ENCODE measurements at places on chromosomes 3 and 15.

- no peak for DNase-seq
These were observed 1.4 kb upstream of the ROBO2 start for GRCh38 chr3:77038468-77038929.

DNA sequence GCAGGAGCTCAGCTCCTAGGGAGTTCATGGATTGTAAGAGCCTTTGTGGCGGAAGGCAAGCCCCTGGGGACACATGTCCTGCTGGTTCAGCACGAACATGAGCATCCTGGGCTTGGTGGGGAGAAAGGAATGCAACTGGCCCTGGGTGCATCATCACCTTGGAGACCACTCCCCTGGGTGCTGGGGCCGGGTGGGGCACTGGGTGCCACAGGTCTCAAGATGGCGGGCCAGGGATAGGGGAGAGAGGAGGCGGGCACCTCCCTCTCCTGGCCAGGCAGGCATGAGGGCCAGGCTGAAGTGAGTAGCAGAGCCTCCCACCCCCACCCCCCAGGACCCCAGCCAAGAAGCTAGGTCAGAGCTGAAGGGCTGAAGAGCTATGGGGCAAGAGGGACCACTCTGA lies 768 bp downstream of the PCBP4 start:
- DNase-seq = no peak

DNA sequence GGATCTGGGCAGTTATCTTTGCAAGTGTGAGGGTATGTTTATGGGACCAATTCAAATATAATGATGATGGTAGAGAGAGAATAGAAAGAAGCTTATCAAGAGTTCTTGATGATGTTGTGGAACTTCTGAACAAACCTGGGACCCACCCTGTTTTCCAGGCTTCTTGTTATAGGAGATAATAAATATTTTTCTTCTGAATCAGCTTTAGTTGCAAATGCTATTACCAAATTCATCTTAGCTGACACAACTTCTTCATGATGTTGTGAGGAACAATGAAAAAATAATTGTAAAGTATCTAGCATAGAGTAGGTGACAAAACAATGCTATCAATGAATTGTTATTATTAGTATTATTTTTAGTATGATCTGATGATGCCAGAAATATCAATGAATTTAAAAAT lies 43.5 kb upstream of the PTX3 start:
- DNase-seq = no peak

- no peak for DNase-seq
These were observed 267.7 kb downstream of the ZBTB20 start for GRCh38 chr3:114879059-114880031.

GRCh38 chr15:83114856-83115255 lies 7.4 kb downstream of the TM6SF1 start:
- no peak for DNase-seq

DNA sequence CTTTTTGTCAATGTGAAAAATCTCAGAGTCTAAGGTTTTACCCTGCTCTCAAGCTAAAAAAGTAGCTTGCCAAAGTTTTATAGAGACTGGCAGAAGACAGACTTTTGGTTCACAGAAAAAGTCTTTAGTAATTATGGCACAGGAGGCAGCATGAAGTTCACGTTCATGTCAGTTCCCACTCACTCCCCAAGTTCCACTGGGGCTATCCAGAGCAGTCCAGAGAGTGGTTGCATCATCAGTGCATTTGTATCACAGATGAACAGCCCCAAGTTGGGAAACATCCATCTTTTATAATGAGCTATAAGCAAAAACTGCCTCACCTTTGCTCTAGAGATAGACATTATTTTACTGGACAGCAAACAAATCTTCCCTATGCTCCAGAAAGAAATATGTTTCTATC lies 454.1 kb upstream of the AGTR1 start:
- DNase-seq = no peak

GRCh38 chr15:96356494-96357455 lies 26.3 kb downstream of the NR2F2 start:
- peak; percentile 36 for DNase-seq

- no peak for DNase-seq
These were observed 160.0 kb upstream of the SNTN start for GRCh38 chr3:63492464-63492863.

GRCh38 chr3:32483772-32484171 lies 18.9 kb downstream of the CMTM6 start:
- DNase-seq = no peak

DNA sequence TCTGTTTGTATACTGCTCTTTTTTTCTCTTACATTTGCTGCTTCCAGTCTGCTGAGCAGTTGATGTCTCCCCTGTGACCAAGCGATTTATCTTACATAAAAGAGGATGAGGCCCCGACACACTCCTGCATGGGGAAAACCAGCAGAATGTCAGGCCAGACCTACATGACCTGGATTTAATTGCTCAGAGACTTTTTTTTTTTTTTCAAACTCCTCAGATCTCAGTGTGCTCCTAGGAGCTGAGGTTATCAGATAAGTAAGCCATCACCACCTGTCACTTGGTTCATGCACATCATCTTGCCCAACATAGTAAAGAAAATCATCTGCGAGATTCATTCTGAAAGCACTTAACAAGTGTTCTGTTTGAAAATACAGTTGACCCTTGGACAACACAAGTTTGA lies 163.1 kb downstream of the PLCL2 start:
- DNase-seq = no peak

DNA sequence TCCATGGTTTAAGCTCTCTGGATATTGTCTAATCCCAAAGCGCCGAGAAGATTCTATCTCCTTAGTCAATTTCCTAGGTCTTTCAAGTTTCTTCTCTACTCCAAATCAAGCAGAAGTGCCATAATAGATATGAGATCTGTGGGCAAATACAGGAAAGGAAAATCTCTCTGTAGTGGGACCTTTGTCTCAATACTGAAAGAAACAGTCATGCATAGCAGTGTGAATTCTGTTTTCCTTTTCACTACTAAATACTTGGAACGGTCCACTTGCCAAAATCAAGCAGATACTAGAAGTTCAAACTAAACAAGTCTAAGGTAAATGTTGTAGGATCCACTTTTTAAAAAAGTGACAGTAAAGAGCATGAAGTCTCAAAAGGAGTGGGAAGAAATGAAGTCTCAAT lies 236.6 kb downstream of the ZMAT3 start:
- DNase-seq = no peak

- DNase-seq = no peak
These were observed 357.6 kb upstream of the CFAP20DC start for GRCh38 chr3:59407425-59407824.

- no peak for DNase-seq
These were observed 294.5 kb upstream of the LMCD1 start for GRCh38 chr3:8206971-8207617.

DNA sequence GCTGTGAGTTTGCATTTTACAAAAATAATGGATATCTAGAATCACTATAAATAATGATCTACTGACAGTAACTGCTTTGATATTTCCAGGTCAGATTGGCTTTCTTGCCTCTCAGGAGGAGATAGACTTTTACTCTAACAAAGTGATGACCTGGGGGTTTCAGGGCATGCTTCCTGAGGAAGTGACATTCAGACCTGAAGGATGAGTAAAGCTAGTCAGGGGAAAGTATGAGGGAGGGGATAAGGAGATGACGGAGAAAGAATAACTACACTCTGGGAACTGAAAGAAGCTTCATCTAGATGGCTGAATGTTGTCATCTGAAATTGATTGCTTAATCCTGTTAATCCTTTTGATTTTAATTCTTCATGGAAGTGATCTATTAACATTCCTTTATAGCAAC lies 32.2 kb downstream of the ARMC8 start:
- no peak for DNase-seq

All from stimulated activated naive CD4-positive, alpha-beta T cell (primary cell).